ENCODE measurements at places on chromosomes 3 and 15. TPM values are rescaled to one million over a fixed set of nuclear protein-coding genes. Genes with fewer than 3 reads are reported as not detected.
A peak's percentile ranks its signal among the peaks of the same experiment; 100 is the strongest.

The MASP1 gene
- 0.92 TPM for total RNA-seq

The WNT5A gene
- total RNA-seq = 11.6 TPM

The GPR176 gene
- 31.2 TPM for total RNA-seq

The IL5RA gene
- not detected for total RNA-seq

The EXD1 gene
- total RNA-seq = not detected

The SLC2A2 gene
- total RNA-seq = not detected

The SOX2 gene
- total RNA-seq = 0.79 TPM

- H3K27ac ChIP-seq = no peak overlapping the region
- H3K4me3 ChIP-seq = no peak overlapping the region
- no peak for DNase-seq
- H3K4me1 ChIP-seq = no peaks in the 10 kb centered on the region
- peaks cover 3% of the 10 kb centered on the region for H3K27me3 ChIP-seq
- no peaks in the 10 kb centered on the region for H3K36me3 ChIP-seq
Observed at GRCh38 chr3:118688396-118688884, 346.2 kb downstream of the IGSF11 start.

- H3K27me3 ChIP-seq = peaks cover 2% of the 10 kb centered on the region
- H3K4me3 ChIP-seq = no peak overlapping the region
- no peak for DNase-seq
- no peak overlapping the region for H3K27ac ChIP-seq
Observed at GRCh38 chr3:68336042-68336441, 596.3 kb downstream of the TAFA4 start.

GRCh38 chr3:134594331-134594741 is 56.5 kb downstream of the KY start:
- no peaks in the 10 kb centered on the region for H3K4me1 ChIP-seq
- H3K27me3 ChIP-seq = peaks cover 4% of the 10 kb centered on the region
- no peak for DNase-seq
- H3K36me3 ChIP-seq = no peaks in the 10 kb centered on the region

DNA sequence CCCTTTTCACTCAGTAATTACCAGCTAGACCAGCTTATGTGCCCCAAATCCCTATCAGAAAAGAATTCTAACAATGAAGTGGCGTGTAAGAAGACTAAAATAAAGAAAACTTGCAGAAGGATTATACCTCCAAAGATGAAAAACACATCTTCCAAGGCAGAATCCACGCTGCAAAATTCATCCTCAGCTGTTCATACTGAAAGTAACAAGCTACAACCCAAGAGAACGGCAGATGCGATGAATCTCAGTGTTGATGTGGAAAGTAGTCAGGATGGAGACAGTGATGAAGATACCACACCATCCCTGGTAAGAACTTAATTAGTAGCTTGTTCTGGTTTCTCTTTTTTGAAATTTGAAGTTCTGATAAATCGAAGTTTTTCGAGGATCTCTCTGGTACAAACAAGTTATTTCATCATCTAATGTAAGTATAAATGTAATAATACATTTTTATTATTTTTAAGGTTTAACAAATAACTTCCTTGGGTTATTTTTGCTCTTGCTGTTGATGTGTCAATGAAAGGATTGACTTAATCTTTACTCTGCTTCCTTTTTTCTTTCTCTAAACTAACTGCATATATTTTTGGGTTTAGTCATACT is 1.4 kb downstream of the WDR76 start:
- no peak overlapping the region for H3K4me3 ChIP-seq
- peak overlapping the region; percentile 36 for H3K27ac ChIP-seq
- peaks cover 38% of the 10 kb centered on the region for H3K4me1 ChIP-seq
- DNase-seq = no peak
- no peaks in the 10 kb centered on the region for H3K36me3 ChIP-seq

DNA sequence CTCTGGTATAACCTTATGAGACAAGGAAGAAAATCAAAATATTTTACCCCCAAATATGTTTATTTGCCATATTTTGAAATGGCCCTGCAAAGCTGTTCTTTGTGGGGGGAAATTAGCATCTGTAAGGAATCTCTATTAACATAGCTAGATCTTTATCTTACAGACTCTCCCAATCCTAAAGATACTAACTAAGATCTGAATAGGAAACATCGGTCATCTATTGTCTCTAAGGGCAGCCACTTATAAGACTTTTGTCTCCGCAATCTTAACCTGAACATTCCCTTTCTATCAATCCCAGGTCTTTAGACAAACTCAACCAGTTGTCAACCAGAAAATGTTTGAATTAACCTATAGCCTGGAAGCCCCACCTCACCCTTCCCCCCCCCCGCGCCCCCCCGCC is 21.2 kb downstream of the UMPS start:
- H3K27ac ChIP-seq = no peak overlapping the region
- no peaks in the 10 kb centered on the region for H3K4me1 ChIP-seq
- no peak for DNase-seq

GRCh38 chr15:94324117-94324826 is 92.9 kb downstream of the MCTP2 start:
- no peaks in the 10 kb centered on the region for H3K27me3 ChIP-seq
- H3K4me3 ChIP-seq = no peak overlapping the region
- peaks cover 7% of the 10 kb centered on the region for H3K4me1 ChIP-seq
- H3K36me3 ChIP-seq = peaks cover 3% of the 10 kb centered on the region

GRCh38 chr15:31034152-31034551 is 42.7 kb upstream of the MTMR10 start:
- peaks cover 32% of the 10 kb centered on the region for H3K4me1 ChIP-seq
- no peak overlapping the region for H3K27ac ChIP-seq
- DNase-seq = no peak
- H3K4me3 ChIP-seq = no peak overlapping the region

DNA sequence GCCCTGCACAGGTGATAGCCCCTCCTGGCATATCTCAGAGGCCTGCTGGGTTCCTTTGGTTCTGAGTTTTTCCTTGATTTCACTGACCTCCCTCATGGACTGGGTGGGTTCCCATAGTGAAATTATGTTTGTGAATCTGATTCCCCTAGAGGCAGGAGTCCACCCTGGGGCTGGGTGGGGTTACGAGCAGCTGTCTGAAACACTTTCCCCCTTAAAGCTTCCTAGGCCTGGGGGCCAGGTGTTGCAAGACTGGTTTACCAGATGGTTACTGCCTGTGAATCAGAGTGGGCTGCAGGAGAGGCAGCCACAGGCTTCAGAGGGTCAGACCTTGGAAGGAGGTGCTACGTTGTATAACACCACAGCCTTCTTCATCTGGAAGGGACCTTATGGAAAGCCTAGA is 34.3 kb downstream of the IL20RB start:
- H3K36me3 ChIP-seq = no peaks in the 10 kb centered on the region
- no peak overlapping the region for H3K27ac ChIP-seq
- H3K4me1 ChIP-seq = peaks cover 13% of the 10 kb centered on the region

- peak overlapping the region; percentile 34 for H3K27ac ChIP-seq
- H3K36me3 ChIP-seq = no peaks in the 10 kb centered on the region
- H3K4me3 ChIP-seq = no peak overlapping the region
- DNase-seq = no peak
Observed at GRCh38 chr15:29278436-29279105, 8.9 kb upstream of the NSMCE3 start.

DNA sequence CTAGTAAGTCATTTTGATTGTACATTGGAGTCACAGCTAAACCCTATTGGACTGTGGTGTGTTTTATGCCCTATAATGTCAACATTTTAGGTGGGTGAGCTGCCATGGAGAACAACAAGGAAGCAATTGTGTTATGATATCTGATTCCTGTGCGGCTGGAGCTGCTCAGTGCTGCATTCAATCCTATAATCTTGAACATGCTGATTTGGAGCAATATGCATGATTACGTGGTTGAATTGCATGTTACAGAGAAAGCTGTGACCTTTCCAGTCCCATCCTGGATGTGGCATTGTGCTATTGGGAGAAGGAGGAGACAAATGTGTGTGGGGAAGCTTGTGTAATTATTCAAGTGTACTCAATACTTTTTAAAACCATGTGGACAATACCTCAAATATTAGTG is 20.1 kb upstream of the C3orf49 start:
- no peaks in the 10 kb centered on the region for H3K4me1 ChIP-seq
- no peaks in the 10 kb centered on the region for H3K36me3 ChIP-seq
- H3K4me3 ChIP-seq = no peak overlapping the region

DNA sequence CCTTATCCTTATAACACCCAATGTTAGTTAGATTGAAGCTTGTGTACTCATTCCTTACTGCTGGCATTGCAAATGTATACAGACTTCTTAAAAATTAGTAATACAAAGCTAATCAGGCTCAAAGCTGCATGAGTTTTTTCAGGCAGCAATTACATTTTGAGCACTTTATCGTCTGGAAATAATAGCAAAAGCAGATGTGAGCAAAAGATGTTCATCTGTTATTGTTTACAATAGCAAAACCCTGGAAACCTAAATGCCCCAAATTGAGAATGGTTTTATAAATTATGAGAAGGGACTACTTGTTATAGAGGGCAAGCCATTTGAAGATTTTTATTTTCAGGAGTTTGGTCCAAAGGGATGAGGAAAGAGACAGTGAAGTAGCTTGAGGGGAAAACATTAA is 126.4 kb downstream of the GADL1 start:
- H3K36me3 ChIP-seq = no peaks in the 10 kb centered on the region
- H3K27me3 ChIP-seq = no peaks in the 10 kb centered on the region
- H3K4me1 ChIP-seq = peaks cover 13% of the 10 kb centered on the region

DNA sequence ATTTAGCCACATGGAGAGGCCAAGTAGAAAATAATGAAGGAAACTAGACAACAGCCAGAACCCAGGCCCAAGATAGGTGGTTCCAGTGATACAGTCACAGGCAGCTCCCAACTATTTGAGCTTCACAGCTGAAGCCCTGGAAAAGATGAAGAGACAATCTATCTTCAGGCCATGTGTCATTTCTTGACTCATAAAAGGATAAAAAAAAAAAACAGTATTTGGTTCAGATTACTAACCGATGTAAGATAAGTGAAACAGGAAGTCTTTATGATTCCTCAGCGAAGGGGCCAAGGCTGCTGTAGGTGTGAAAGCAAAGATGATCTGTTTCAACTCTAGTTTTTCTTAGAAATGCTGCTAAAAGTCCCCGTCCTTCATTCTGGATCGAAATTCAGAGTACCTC is 394.6 kb downstream of the ZNF385D start:
- no peaks in the 10 kb centered on the region for H3K4me1 ChIP-seq
- DNase-seq = no peak
- H3K4me3 ChIP-seq = no peak overlapping the region
- H3K27ac ChIP-seq = no peak overlapping the region
- H3K27me3 ChIP-seq = no peaks in the 10 kb centered on the region

DNA sequence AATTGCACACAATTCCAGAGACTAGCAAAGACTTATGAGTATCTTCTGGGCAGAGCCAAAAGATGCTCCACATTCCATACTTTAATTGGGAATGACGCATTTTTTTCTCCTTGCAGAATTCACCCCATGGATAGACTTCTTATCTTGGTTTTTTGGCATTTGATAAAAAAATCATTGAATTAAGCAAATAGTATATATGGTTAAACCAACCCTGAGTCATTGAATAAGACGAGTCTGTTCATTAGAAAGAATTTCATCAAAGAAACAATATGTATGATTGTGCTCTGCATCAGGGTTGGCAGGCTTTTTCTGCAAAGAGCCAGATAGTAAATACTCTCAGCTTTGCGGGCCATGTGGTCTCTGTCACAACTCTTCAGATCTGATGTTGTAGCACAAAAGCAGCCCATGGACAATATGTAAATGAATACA is 9.2 kb upstream of the PDZRN3 start:
- H3K4me3 ChIP-seq = no peak overlapping the region
- H3K27ac ChIP-seq = no peak overlapping the region
- peaks cover 14% of the 10 kb centered on the region for H3K4me1 ChIP-seq

DNA sequence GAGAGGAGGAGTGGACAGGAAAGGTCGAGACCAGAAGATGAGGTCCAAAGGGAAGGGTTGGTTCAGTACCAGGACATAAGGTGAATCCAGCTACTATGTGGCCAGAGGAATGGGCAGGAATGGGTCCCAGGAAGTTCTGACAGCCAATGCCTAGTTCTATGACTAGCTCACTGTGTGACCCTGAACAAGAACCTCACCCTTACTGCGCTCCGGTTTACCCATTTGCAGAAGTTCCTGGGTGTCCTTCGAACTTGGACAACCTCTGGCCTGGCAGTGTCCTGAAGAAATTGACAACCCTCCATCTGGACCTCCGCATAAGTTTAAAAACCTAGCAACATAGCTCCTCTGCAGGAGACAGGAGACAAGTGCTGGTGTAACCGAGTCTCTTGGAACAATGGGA is 12.2 kb upstream of the PSTPIP1 start:
- no peak overlapping the region for H3K4me3 ChIP-seq
- H3K36me3 ChIP-seq = peaks cover 3% of the 10 kb centered on the region
- H3K4me1 ChIP-seq = no peaks in the 10 kb centered on the region

- peaks cover 16% of the 10 kb centered on the region for H3K27me3 ChIP-seq
- no peak overlapping the region for H3K4me3 ChIP-seq
- no peaks in the 10 kb centered on the region for H3K36me3 ChIP-seq
- DNase-seq = peak; percentile 53
Observed at GRCh38 chr3:58580826-58581327, 3.7 kb upstream of the FAM107A start.

GRCh38 chr15:33699691-33700447 is 268.4 kb upstream of the CHRM5 start:
- no peak overlapping the region for H3K27ac ChIP-seq
- H3K27me3 ChIP-seq = peaks cover 29% of the 10 kb centered on the region
- H3K4me3 ChIP-seq = no peak overlapping the region

DNA sequence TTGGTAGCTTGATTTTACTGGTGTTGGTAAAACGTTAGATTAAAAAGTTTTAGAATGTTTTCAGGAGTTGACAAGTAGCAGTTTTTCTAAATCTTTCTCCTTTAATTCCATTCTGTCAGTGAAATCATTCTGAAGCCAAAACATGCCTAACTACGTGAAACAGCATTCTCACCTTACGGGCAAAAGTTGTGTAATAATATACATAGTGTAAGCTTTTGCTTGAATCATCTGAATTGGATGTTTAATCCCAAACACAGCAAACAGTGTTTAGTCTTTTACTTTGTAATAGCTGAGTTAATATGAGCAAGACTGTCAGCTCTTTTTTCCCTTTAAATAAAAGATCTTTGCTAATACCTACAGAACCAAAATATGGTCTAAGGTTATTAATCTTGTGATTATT is 100.6 kb downstream of the CYP19A1 start:
- H3K27me3 ChIP-seq = peaks cover 30% of the 10 kb centered on the region
- no peaks in the 10 kb centered on the region for H3K4me1 ChIP-seq
- DNase-seq = no peak

- DNase-seq = no peak
- H3K4me1 ChIP-seq = peaks cover 24% of the 10 kb centered on the region
- H3K27ac ChIP-seq = peak overlapping the region; percentile 99
- H3K27me3 ChIP-seq = no peaks in the 10 kb centered on the region
Observed at GRCh38 chr3:88150806-88151205, 1.0 kb downstream of the C3orf38 start.
